Fibroblast of the aortic adventitia (primary cell): ENCODE measurements at places on chromosomes 6 and 20.

DNA sequence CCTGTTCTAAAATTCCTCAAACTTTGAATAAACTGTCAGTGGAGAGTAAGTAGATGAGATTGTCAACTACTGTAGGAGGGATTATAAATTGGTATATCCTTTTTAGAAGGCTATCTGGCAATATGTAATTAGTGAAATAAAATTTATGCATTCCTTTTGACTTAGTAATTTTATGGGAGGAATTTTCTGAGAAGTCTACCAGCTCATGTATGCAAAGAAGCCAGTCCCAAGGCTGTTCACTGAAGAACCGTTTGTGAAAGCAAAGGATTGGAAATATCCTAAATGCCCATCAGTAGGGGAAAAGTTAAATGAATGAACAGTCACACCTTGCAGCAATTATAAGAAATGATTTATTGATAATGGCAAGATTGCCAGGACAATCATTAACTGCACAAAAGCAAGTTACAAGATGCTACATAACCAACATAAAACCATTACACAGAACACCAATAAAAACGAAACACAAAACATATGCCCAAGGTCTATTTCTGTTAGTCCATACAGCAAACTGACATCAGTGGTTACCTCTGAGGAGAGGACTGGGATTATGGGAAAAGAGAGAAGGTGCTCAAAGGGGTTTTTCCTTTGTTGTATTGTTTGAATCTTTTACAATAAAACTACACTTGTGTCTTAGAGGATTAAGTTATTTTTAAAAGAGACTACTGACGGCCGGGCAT lies 4.6 kb upstream of the DSTN start:
- DNase-seq, result no peak

DNA sequence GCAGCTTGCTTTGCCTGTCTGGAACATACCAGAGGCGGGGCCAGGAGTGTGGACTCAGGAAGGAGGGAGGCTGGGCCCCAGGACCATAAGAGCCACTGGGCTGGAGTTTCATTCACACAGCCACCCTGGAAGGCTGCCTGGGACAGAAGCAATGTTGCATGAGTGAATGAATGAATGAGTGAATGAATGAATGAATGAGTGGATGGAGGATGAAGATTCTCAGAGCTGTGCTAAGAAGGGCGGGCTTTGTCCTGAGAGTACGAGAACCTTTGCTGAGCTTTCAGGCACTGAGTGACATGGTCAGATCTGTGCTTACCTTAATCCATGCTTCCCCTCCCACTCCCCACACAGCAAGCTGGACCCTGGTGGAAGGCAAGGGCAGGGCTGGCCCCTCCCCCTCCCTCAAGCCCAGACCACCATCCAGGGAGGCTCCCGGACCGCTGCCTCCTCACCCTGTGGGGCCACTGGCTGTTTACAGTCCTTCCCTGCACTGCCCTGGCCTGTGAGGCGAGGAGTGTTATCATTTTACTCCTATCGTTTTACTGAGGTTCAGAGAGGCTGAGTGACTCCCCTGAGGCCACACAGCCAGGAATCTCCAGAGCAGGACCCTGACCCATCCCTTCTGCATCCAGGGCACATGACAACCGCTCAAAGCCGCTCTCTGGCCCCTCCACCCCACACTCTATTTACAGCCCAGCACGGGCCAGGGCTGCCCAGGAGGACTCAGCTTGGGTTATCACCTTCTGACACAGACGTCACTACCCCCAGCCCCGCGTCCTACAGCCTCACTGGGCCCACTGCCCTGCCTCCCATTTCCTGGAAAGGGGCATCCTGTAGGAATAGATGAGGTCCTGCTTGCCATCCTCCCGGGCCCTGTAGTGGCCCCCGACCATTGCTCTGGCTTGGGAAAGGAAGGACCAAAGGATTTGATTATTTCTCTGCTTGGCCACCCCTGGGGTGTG lies 269.7 kb downstream of the TAF4 start:
- no peak for DNase-seq

DNA sequence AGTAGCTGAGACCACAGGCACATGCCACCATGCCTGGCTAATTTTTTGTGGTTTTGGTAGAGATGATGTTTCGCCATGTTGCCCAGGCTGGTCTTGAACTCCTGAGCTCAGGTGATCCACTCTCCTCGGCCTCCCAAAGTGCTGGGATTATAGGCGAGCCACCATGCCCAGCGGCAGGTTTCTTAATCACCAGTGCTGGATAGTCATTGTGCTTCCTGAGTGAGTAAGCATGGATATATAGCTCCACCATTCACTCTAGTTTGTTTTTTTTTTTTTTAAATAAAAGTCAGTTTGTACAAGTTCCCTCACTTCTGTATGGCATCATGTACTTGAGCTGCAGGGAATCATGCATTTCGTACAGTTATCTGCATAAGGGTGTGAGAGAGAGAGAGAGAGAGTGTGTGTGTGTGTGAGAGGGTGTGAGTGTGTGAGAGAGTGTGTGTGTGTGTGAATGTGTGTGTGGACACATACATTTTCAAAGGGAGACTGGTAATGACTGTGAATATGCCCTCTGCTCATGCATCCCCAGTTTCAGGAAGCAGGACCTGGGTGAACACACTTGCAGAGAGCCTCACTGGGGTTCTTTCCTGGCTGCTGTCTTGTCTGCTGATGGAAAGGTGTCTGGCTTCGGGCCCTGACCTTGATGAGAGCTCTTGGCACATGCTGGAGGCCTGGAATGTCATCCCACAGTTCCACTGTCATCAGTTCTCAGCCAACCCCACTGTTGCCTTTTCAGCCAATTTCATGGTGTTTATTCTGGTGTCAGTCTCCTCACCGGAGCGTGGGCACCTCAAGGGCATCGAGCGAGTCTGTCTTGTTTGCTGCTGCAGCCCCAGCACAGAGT lies 65.0 kb upstream of the XRN2 start:
- DNase-seq, result peak; percentile 13

DNA sequence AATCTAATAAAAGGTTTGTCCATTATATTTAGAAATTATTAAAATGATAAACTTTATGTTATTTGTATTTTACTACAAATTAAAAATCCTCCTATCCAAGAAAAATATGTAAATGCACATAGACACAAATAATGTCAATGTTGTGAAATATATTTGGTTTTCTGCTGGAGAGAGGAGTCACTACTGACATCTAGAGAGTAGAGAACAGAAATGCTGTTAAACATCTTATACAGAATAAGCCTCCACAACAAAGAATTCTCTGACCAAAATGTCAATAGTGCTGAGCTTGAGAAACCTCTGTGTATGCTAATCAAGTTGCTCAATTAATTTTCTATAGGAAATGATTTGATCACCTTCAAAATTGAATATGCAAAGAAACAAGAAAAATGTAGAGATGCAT lies 12.4 kb downstream of the HTR1B start:
- peak; percentile 49 for DNase-seq

DNA sequence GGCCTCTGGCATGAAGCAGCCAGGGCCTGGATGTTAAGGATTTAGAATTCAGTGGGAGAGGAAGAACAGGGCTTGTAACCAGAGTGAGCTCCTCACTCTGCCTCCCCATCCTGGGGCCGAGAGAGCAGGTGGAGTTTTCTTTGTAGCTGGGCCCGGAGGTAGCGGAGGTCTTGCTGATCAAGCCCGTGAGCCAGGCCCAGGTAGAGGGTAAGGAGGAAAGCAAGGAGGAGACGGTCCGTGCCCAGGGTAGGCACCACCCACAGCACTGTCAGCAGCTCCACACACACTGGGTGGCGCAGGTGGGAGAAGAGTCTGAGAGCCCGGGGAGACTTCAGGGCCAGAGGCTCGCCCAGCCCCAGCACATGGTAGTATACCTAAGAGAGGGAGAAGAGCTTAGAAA lies 2.1 kb upstream of the PPP1R18 start:
- DNase-seq, result no peak

GRCh38 chr6:126069449-126069848 lies 83.1 kb downstream of the TRMT11 start:
- no peak for DNase-seq

GRCh38 chr20:11197851-11198250 lies 524.1 kb upstream of the JAG1 start:
- DNase-seq, result no peak

GRCh38 chr6:45351076-45351475 lies 22.9 kb downstream of the RUNX2 start:
- no peak for DNase-seq

DNA sequence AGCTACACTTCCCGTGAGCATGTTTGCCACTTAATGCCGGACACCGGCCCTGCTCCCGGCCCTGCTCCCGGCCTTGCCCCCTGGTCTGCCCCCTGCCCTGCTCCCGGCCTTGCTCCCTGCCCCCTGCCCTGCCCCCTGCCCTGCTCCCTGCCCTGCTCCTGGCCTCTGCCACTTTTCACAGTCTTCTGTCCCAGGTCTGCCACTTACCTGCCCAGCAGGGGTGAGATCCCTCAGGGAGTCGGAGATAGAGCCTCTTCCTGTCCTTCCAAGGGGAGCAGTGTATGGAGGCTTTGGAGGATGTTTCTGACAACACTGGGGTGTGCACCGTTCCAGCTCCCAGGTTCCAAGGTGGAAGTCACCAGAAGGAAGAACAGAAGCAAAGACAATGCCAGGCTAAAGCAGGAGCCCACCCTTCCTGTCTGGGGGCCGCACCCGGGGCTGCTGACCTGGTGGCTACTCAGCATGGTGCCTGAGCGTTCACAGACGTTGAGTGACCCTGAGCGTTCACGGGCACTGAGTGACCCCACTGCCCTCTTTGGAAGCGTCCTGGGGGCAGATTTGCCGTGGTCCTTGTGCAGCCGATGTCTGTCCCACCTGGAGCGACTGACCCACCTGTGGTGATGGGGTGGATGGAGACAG lies 199.8 kb downstream of the DLL1 start:
- no peak for DNase-seq

- DNase-seq, result no peak
These were observed 11.6 kb downstream of the PLCG1 start for GRCh38 chr20:41148942-41149341.

- DNase-seq, result no peak
These were observed 64.9 kb upstream of the GNRH2 start for GRCh38 chr20:2978519-2978918.

GRCh38 chr6:53813801-53814200 lies 19.0 kb downstream of the LRRC1 start:
- DNase-seq, result no peak
